ENCODE measurements at places on chromosomes 6 and 20. TPM values are rescaled to one million over a fixed set of nuclear protein-coding genes. Genes with fewer than 3 reads are reported as not detected.

Gene ULBP2
- 0.43 TPM for total RNA-seq

Gene SRC
- total RNA-seq = 39.1 TPM

Gene DEFB132
- not detected for total RNA-seq

Gene TFAP2A
- not detected for total RNA-seq

Gene PLEKHG1
- 23.0 TPM for total RNA-seq

Gene ANGPT4
- 1.1 TPM for total RNA-seq

Gene TFAP2D
- not detected for total RNA-seq

Gene VGLL2
- not detected for total RNA-seq

Gene RBPJL
- total RNA-seq = not detected

Gene FABP7
- not detected for total RNA-seq

Gene CASS4
- 1.2 TPM for total RNA-seq

Gene ADGRF1
- not detected for total RNA-seq

Gene EYS
- total RNA-seq = not detected

Gene PRND
- total RNA-seq = not detected

Gene C6orf62
- 70.3 TPM for total RNA-seq

Gene FAM83B
- total RNA-seq = not detected

Gene RHAG
- total RNA-seq = not detected

Gene DUSP15
- total RNA-seq = 0.90 TPM

Gene SLC17A2
- total RNA-seq = not detected

Gene HLA-DMA
- total RNA-seq = 35.0 TPM

Gene RFX6
- not detected for total RNA-seq

Gene ELOVL4
- 1.9 TPM for total RNA-seq

Gene GSTA2
- not detected for total RNA-seq

Gene C6orf132
- 5.5 TPM for total RNA-seq

Gene GPLD1
- total RNA-seq = 2.5 TPM

Gene FAM83C
- not detected for total RNA-seq

Gene AVP
- total RNA-seq = not detected

Gene NUDT3
- total RNA-seq = 41.9 TPM

Gene LY6G6C
- total RNA-seq = not detected

Gene MTRF1L
- 30.8 TPM for total RNA-seq

Gene MROH8
- 3.0 TPM for total RNA-seq

Gene CRYBG1
- 5.5 TPM for total RNA-seq

Gene TMEM244
- total RNA-seq = not detected

Gene SLC22A16
- total RNA-seq = 1.6 TPM

Gene NKX2-2
- 0.33 TPM for total RNA-seq
